ENCODE measurements at places on chromosomes 3 and 15.
A peak's percentile ranks its signal among the peaks of the same experiment; 100 is the strongest.

GRCh38 chr3:160378331-160379109, 20.5 kb downstream of the IFT80 start:
- no peak for DNase-seq

GRCh38 chr3:186618318-186618938, 5.6 kb downstream of the AHSG start:
- no peak for DNase-seq

GRCh38 chr3:133209871-133210550, 171.8 kb downstream of the TMEM108 start:
- peak; percentile 56 for DNase-seq

- DNase-seq: no peak
Measured at GRCh38 chr3:66236281-66236680, 15.5 kb downstream of the SLC25A26 start.

GRCh38 chr15:85872125-85872524, 77.4 kb upstream of the KLHL25 start:
- DNase-seq: no peak

DNA sequence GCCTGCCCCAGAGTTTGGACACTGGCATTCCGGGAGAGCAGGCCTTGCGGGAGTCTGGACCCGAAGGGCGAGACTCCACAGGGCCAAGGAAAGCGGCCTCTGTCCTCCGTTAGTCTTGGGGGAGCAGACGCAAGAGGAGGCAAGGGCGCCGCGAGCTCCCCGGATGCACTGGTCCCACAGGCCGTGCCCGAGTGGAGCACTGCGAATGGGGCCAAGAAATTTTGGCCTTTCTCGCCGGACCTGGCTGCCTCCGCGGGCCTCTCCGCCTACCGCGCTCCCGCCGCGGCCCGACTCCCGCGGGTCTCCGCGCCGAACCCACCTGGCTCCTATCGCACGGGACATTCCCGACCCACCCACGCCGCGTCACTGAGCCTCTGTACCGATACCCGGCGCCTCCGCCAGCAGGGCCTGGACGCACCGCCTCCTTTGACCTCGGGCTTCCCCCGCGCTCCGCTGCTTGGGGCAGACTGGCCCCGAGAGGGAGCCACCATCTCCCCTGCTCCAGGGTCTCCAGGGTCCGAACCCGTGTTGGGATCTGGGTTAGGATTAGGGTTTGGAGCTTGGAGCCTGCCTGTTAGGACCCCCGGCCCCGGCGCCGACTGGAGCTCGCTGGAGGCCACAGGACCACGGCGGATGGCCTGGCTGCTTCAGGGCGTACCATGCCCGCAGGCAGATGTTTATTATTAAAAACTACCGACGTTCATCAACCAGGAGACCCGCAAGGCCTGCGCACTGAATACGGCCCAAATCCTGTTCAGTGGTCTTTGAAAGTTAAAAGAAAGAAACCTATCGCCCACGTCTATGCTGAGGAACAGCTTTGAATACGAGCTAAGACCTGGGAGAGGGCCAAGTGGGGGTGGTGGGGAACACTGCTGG, 11.7 kb downstream of the SHOX2 start:
- no peak for DNase-seq

- DNase-seq: no peak
Measured at GRCh38 chr15:101063212-101063611, 144.1 kb downstream of the LRRK1 start.

DNA sequence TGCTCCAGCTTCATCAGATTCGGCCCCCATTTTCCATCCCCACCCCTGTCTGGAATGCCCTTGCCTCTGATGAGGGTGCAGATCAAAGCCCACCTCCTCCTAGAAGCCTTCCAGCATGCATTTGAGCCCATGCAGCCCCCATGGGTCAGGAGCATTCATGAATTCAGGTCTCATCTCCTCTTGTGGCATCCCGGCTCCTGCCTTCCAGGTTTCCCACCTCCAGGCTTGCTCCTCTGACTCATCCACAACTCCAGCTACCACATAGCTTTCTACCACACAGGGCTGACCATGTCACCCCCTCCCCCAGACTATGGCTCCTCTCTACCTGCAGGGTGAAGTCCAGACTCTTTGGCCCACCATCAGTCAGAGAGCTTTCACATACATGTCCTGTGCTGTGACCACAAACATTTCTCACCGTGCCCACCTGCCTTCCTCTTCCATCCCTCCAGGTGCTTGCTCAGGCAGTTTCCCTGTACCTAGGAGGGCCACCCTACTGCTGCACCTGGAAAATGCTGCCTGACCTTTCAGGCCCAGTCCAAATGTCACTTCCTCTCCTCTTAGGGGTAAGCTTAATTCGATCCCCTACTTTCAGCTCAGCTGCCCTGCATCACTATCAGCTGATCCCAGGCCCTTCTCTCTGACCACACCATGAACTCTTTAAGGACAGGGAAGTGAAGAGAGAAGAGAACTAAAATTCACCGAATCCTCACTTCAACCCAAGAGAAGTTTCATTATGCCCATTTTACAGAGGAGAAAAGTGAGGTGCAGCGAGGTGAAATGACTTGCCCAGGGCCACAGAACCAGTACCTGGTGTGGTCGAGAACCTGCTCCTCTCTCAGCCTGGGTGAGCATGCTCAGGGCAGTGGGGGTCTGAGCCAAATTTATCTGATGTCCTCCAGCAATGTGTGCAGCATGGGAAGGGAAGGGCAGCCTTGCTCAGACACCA, 13.7 kb upstream of the FGD5 start:
- no peak for DNase-seq

GRCh38 chr3:172052405-172052804, 13.0 kb downstream of the FNDC3B start:
- DNase-seq: no peak

- no peak for DNase-seq
Measured at GRCh38 chr15:41169781-41170180, 53.7 kb upstream of the INO80 start.

DNA sequence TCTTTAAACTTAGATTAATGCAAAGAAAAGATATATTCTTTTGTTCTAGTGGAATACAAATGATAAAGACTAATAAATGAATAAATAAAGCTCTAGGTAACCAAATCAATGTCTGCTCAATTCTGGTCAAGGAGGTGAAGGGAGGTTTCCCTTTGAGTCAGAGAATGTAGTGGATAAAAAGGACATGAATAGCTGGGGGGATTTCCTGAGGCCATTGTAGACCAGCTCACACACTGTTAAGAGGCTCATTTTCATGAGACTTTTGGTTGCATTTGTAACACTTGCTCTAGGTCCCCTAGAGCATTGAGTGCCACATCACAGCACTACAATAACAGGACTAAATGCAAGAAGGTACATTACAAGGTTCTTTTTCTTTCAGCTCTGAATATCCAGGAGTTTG, 170.7 kb downstream of the TIGIT start:
- no peak for DNase-seq

DNA sequence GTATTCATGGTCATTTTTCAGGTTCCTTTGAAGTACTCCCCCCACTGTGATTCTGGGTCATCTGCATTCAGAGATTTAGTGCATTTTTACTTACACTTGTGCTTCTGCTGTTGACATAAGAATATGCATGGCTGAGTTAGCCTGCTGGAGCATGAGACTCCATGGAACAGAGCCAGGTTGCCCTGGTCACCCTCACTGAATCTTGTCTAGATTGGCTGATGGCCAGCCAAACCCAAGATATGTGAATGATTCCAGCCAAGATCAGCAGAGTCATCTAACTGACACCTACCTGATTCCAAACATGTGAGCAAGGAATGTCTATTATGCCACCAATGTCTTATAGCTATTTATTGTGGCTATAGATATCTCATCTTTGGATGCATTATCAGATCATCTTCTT, 25.1 kb downstream of the DTWD1 start:
- DNase-seq: no peak

DNA sequence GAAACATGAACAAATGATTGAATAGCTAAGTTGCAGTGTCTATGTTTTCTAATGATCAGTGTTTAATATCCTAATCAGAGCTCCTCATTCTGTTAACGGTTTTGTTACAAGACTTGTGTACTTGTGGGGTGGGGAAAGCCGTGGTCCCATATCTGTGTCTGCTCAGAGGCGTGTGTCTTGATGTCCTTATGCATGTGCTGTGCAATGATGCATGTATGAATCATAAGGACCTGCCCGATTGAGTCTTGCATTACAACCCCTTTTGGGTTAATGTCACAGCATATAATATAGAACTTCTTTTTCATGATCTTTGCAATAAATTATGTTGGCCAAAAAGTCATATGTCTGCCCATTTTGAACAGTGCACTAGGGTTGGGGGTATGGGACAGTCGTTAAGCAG, 233.4 kb downstream of the ITPR1 start:
- DNase-seq: no peak

DNA sequence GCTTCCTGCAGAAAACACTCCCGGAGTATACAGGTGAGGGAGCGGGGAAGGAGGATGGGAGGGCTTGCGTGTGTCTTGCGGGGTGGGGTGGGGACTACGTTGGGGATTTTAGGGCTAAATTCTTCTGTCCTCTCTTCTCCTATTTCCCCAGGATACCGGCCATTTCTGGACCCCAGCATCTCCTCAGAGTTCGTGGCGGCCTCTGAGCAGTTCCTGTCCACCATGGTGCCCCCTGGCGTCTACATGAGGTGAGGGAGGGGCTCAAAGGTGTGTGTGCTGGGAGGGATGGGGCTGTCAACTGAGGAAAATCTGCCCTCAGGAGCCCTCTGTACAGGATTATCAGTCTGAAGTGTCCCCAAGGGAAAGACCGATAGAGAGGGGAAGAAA, 6.6 kb downstream of the DUOX1 start:
- DNase-seq: no peak

- DNase-seq: no peak
Measured at GRCh38 chr3:61927332-61927731, 366.0 kb downstream of the PTPRG start.

DNA sequence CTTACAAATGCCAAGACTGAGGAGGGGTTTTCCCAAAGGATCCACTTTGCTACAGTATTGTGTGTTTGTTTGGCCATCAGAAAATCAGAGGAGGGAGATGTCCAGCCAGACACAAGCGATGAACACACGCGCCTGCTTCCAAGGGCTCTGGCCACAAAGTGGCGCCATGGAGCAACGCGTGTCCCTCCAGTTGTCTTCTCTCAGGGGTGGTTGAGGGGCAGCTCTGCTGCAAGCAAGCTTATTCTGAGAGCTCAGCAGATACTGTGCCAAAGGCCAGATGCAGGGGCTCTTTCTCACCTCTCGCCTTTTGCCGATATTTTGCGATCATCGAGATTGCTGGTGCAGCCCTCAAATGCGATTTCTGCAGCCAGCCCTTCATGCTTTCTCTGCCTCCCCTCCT, 88.9 kb upstream of the OSBPL11 start:
- no peak for DNase-seq

DNA sequence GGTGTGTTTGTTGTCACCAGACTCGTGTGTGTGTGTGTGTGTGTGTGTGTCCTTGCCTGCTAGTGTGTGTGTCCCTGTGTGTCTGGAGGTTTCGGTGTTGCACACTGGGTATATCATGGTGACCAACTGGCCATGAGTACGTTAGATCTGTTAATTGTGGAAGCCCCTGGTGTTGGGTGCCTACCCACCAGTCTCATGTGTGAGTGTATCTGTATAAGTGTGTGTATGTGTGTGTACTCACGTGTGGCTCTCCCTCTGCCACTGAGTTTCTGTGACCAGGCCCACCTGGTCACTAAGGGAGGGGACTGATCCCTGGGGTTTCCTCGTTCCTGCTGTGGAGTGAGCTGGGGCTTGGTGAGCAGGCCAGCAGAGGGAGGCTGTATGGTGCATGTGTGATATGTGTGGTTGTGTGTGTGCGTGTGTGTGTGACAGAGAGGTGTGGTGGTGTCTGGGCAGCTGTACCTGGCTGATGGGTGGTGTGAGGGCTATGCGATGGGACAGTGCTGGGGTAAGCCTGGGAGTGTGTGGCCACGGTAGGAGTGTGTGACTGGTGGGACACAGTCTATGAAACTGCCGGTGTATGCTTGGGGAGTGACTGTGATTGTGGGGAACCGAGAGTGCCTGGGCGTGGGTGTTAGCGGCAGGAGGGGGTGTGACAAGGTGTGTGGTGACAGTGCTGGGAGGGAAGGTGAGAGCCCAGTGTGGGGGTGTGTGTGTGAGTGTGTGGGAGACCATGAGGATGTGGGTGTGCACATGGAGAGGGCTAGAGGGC, 1.8 kb downstream of the PRKCD start:
- DNase-seq: no peak

DNA sequence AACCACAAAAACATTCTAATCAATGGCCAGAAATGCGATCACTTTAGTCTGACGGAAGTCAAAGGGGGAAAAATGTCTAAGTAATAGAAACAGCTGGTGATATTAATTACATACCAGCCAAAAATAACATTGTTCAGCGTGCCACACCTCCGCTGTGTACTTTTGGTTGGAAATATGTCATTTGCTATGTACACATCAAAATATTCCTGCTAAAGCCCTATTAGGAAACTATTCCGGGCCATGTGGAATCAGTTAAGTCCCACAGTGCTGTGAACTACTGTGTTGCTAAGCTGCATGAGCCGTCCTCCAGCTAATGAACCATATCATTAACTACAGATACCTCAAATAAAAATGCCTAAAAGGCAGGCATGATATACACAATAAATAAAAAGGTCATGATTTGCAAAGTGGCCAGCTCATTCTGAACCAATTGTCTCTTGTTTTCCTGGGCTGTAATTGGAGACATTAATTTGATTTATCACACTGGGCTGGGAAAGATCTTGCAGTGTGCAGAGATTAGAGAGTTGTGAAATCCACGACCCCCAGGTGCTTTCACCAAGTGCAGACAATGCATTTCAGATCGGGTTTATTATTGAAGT, 200.5 kb upstream of the LRTM1 start:
- no peak for DNase-seq

GRCh38 chr15:68210409-68210756, 5.3 kb upstream of the CALML4 start:
- no peak for DNase-seq

GRCh38 chr15:25734680-25735355, 128.3 kb downstream of the ATP10A start:
- no peak for DNase-seq

GRCh38 chr15:73907035-73907408, 19.2 kb upstream of the LOXL1 start:
- no peak for DNase-seq

DNA sequence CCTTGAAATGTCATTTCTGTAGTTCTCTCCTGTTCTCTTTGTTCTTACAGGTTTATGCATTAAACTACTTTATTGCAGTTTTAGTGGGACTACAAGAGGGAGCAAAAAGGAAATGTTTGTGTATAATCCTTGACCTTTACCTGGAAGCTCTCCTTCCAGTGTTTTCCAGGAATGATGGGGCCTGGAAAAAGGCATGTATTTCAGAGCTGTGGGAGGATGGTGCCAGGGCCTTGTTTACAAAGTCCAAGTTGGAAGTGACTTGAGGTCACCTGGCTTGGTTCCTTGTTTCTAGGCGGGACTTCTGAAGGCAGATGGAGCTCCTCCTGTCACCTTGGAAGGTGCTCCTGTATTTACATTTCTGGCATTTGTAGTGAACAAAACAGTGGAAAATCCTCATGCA, 15.1 kb downstream of the ACVR2B start:
- DNase-seq: no peak

DNA sequence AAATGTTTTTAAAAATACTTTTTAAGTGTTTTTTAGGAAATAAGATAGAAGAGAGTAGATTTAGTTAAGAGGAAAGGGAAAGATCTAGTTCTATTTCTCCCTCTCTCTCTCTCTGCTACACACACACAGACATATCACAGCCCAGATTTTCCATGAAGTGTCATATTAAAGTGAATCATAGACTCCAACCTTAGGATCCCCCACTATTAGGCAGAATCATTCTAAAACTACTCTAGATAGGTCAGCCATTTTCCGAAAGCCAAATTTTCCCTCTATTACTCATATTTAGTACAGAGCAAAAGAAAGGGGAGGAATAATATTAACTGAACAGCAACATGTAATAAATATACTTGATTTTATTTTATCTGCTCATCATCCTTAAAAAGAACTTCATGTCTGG, 45.1 kb upstream of the RSL24D1 start:
- DNase-seq: no peak

Measured in SIG-M5 (cell line).